ENCODE measurements at places on chromosomes 2 and 18. TPM values are rescaled to one million over a fixed set of nuclear protein-coding genes. Genes with fewer than 3 reads are reported as not detected.

GRCh38 chr2:240465268-240465764 is 29.9 kb downstream of the GPC1 start:
- DNase-seq = no peak

DNA sequence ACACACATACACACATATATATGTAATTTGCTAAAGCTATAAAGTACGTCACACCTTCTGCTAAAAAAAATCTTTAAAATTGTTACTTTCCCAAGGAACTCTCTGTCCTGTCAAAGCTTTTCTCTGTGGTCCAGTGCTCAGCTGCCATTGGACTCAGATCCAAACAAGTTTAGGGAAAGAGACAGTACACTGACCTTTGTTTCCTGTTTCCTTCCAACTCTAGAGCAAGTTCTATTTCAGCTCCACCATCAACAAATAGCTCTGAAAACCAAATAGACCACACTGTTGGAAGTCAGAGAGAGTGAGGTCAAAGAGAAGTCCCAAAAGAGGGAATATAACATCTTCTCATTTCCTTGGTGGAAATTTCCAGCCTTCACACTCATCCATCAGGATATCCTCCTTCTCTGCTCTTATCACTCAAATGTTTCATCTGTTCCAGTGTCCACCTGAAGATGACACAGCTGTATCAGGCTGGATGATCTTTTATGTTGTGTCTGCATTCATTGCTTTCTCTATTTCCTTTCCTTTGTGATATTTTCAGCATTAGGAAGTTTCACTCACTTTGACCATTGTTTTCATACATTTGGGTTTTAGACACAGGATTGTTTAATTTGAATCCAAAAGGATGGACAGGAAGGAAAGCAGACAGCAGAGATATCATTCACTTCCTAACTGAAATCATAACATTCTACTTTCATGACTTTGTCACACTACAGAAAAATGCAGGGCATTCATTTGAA is 192.3 kb upstream of the NT5C1B start:
- no peak for DNase-seq

Gene RPL37A
- 3,233 TPM for total RNA-seq

- peak; percentile 54 for DNase-seq
These were observed 246.3 kb downstream of the TNS1 start for GRCh38 chr2:217756375-217757107.

Gene FEV
- not detected for total RNA-seq

- DNase-seq = no peak
These were observed 61.7 kb downstream of the CTIF start for GRCh38 chr18:48600456-48601090.

Gene ITPRIPL1
- total RNA-seq = 4.6 TPM

Gene PAX8
- total RNA-seq = 0.51 TPM

Gene NCKAP5
- total RNA-seq = 2.6 TPM

Gene UGT1A9
- total RNA-seq = not detected

GRCh38 chr2:38515155-38516074 is 87.3 kb downstream of the HNRNPLL start:
- DNase-seq = peak; percentile 86

DNA sequence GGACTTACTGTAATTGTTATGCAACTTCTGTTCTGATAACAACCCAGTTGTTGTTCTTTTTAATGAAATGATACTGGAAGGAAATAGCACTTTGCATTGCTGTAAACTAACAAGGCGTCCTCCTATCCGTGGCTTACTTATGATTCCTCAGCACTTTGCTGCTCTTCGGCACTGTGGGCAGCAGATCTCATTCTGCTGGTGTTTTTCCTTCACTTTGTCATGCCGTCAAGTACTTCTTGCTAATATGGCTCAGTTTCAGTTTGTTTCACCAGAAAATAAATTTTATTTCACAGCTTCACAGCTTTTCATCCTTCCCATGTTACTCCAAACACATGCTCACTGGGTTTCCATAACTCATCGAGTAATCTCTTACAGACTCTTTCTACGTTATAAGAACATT is 289.3 kb downstream of the MEIS1 start:
- no peak for DNase-seq

Gene WDR35
- 11.6 TPM for total RNA-seq
